GM20000 (cell line): ENCODE measurements at places on chromosomes 1 and 21.

DNA sequence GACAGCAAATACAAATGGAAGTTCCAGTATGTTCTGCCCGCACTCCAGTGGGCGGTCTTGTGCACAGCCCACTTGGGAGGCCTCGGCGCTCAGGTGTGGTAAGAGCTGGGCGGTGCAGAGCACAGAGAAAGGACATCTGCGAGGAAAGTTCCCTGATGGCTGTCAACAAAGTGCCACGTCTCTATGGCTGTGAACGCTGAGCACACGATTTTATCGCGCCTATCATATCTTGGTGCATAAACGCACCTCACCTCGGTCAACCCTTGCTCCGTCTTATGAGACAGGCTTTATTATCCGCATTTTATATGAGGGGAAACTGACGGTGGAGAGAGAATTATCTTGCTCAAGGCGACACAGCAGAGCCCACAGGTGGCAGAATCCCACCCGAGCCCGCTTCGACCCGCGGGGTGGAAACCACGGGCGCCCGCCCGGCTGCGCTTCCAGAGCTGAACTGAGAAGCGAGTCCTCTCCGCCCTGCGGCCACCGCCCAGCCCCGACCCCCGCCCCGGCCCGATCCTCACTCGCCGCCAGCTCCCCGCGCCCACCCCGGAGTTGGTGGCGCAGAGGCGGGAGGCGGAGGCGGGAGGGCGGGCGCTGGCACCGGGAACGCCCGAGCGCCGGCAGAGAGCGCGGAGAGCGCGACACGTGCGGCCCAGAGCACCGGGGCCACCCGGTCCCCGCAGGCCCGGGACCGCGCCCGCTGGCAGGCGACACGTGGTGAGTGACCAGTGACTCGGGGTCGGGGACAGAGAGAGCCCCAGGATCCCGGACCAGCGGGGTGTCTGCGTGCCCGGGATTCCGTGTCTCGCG lies at the start of gene IL12RB2:
Gene IL12RB2 (plus strand): TSS at position 623 of the 810 bp plus-strand sequence. CDS start 12,496 bp downstream, outside the sequence.
- peak; percentile 64 for DNase-seq

GRCh38 chr1:28296401-28297261 lies 32.2 kb upstream of the MED18 start:
- no peak for DNase-seq

- no peak for DNase-seq
These were observed 133.7 kb upstream of the KCNK1 start for GRCh38 chr1:233480198-233480597.

DNA sequence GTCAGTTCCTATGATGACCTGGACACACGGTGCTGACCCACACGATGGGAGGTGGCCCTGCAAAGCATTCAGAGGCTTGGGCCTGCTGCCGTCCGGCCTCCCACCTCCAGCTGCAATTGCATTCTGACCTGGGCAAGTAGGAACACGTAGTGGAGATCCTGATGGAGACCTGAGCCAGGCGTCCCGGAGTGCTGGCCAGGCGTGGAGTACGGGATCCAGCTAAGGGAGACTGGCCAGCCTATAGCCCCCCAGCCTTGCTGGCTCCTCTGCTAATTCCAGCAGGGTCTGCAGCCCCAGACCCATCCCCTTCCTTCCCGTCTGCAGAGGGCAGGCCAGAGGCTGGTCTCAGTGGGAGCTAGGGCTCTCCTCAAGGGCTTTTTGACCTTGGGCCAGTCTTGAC lies 11.2 kb downstream of the CD46 start:
- no peak for DNase-seq

DNA sequence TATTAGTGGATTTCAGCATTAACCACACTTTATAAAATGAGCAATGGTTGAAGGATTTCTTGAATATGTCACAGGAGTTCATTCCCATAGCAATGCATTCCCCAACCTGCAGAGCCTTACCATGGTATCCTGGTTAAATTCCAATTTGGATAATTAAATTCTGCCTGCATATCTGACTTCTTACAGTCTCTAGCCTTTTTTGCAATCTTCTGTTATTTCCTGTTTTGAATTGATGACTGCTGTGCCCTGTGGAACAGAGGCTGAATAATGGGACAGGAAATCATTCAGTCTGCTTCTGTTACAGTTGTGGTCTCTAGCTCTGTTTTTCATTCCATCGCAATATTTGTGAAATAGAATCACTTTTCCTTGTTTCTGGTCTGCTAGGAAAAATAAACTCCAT lies 1823.9 kb downstream of the PLA2G4A start:
- DNase-seq, result no peak

DNA sequence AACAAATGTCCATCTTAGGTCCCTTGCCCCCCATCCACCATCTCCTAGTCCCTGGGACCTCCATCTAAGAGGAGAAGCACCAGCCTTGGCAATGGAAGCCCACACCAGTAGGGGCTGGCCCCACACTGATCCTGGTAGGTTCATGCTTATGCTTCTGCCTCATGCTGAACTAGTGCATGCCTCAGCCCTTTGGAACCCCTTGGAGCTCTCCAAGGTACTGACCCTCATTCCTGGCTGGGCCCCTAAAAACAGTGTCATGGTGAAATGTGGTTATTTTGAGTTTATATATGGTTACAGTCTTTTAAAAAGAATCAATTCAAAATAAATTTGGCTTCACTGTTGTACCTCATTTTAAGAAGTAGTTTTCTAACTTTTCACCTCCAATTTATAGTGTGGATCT lies 108.3 kb downstream of the HIVEP3 start:
- DNase-seq, result peak; percentile 49

- DNase-seq, result no peak
These were observed 18.1 kb upstream of the ENAH start for GRCh38 chr1:225670806-225671733.

- no peak for DNase-seq
These were observed 243.6 kb downstream of the TNR start for GRCh38 chr1:175499595-175500382.

- DNase-seq, result no peak
These were observed 34.2 kb upstream of the JUN start for GRCh38 chr1:58818075-58818474.

- no peak for DNase-seq
These were observed 3.5 kb downstream of the TTC39A start for GRCh38 chr1:51326839-51327238.

- DNase-seq, result no peak
These were observed 6.7 kb downstream of the PDE9A start for GRCh38 chr21:42660118-42660470.

GRCh38 chr21:42505090-42505726 lies 8.4 kb upstream of the SLC37A1 start:
- peak; percentile 81 for DNase-seq

- no peak for DNase-seq
These were observed 31.1 kb downstream of the ZSCAN20 start for GRCh38 chr1:33503506-33503905.

GRCh38 chr1:180670681-180671080 lies 38.9 kb downstream of the XPR1 start:
- no peak for DNase-seq

- DNase-seq, result no peak
These were observed 78.5 kb downstream of the DOP1B start for GRCh38 chr21:36235058-36235582.

- DNase-seq, result no peak
These were observed 92.9 kb upstream of the FGGY start for GRCh38 chr1:59204001-59204400.

DNA sequence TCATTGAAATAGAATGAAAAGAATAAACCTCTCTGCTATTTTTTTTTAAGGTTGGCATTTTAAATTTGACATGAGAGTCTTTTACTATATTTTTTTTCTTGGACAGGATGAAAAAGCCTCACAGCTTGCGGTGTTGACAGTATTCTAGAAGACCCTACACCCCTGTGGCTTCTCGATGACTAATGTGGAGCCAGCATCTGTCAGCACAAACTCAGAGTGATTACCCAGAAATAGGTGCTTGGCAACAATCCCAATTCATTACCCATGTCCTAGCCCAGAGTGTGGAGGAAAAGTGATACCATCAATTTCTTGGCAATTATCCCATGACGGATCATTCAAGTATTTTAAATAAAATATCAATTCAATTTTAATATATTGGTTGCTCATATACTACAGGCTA lies 186.8 kb upstream of the MAP1LC3C start:
- no peak for DNase-seq

GRCh38 chr1:217135569-217135915 lies 412.3 kb upstream of the ESRRG start:
- DNase-seq, result no peak

DNA sequence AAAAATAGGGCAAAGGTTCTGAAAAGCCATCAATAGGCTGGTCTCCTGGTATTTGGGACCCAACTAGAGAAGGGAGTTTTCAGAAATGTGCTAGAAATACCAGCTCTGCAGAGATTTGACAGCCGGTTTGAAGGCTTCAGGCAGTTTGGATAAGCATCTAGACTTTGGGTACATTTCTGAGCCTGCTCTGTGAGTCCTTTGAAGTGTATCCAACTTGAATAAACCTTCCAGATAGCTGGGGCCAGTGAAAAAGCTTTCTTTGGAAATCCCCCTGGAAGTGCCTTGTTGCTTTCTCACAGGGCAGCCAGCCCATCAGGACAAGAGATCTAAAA lies 6.4 kb upstream of the PEF1 start:
- DNase-seq, result no peak

GRCh38 chr21:34693192-34693810 lies 24.5 kb downstream of the CLIC6 start:
- peak; percentile 65 for DNase-seq

GRCh38 chr1:7012461-7012924 lies 227.2 kb downstream of the CAMTA1 start:
- DNase-seq, result no peak

DNA sequence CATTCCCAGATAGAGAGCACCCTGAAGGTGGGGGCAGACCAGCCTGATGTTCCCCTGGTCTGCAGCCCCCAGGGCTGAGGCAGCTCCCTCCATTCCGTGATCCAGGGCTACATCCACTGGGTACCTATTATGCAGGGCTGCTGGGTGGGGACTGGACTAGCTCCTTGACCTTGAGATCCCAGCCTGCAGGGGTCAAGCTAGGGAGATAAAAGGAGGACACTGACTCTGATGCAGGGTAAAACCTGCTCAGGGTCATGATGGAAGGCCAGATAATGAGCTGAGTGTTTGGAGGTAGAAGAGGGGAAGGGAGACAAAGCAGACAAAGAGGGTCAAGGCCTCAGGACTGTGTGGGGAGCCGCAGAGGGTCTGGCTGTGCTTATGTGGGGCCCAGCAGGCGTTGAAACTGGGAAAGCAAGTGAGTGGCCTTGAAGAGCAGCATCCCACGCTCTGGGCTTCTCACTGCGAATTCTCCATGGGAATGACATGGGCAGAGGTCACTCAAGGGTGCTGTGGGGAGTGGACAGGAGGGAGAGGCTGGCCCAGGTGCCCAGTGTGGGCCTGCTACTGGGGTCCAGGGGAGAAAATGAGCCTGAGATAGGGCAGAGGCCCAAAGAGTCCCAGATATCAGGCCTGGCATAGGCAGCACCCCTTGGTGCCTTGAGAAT lies 9.7 kb downstream of the FOXO6 start:
- no peak for DNase-seq

- no peak for DNase-seq
These were observed 66.5 kb downstream of the KIRREL1 start for GRCh38 chr1:158059984-158060383.

DNA sequence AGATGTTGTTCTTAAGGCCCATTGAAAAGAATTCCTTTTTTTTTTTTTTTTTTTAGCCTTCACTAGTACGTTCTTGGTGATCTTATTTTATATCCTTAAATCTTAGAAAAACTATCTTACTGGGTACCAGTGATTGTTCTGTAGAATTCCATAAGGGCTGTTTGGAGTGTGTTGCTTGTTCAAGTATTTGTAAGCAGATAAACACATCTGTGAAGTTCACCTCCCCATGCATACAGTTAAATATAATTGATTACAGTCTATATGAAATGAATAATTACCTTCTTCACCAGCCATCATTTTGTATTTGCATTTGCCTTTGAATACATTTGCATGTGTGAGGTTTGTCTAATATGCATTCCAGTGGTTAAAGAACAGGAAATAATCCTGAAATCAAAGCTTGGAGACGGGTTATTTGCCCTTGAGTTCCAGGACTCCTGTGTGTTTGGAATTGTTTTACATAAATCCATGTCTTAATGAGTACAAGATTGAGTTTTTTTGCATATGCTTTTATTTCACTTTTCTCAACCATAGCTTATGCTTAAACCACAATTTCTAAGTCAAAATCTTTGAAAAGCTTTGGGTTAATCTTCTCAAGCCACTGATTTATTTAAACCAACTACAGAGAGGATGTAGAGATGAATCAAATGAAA lies 73.1 kb downstream of the VPS13D start:
- no peak for DNase-seq

DNA sequence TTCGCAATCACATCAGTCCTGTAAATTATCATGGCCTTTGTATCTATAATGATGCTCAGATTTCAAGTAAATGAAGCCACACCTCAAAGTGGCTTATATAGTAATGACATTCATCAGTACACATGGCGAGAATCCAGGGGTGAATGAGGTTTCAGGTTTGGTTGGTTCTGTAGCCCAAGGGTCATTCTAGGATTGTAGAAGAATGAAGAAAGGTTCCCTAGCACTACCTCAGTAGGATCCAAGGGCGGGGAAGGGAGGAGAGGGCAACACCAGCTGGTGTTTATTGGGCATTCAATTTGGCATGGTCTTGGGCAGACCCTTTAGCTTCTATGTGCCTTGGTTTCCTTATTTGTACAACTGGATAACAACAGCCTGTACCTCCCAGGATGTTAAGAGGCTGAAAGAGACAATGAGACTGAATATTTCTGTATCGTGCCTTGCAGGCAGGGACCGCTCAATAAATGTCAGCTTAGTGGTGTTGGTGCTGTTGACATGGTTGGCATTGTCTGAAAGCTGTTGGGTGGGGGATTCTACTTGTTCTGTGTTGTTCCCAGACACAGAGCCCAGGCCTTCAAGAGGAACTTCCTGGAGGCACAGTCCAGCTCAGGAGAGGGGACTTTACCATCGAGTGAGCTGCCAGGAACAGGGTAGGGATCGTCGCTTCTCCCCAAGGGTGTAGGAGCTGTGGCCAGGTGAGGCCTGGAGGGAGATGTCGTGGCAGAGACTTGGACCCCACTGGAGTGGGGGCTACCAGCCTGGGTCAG lies 388.2 kb downstream of the PTPRU start:
- DNase-seq, result no peak

DNA sequence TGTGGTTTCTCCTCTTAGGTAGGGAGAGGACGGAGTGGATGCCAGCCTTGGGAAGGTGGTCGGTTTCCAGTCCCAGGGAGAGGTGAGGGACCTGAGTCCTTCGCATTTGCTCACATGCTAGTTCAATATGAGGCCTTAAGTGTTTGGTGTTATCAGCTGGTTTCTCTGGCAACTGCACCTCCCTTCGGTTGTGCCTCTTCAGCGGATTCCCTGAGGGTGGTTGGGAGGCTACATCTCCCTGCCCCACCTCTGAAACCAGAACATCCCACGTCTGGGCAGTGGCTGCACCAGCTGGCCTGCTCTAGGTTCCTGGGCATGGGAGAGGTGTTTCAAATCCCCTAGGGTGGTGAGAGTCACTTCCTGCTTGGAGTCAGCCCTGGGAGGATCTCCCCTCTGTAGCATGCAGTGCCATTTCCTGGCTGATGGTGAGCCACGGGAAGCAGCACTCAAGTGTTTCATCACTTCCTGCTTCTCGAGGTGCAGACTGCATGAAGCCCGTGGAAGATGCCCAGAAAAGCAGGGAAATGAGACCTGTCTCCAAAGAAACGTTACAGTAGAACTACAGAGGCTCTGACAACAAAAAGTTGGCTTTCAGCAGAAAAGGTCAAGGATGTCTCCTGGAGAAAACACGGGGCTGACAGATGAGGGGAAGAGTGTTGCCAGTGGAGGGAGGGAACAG lies 4.5 kb downstream of the TMEM125 start:
- no peak for DNase-seq

GRCh38 chr1:153527023-153527682 lies 8.6 kb downstream of the S100A6 start:
- DNase-seq, result no peak
